ENCODE measurements at places on chromosomes 12 and 14.

DNA sequence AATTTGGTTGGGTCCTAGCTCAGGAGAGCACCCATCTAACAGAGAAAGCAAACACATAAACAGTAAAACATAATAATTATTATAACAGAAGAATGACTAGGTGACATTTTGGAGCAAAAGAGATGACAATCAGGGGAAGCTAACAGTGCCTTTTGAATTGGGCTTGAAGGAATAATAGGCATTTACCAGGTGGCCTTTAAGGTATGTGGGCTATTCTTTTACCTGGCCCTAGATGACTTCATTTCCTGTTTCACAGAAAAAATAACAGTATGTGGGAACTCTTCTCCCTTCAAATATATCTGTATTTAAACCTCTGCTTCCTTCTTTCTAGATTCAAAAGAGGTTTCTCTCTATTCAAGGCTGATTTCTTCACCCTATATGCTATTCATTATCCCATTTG lies 3.8 kb downstream of the IRAK4 start:
- peak; percentile 72 for DNase-seq

- DNase-seq = no peak
Measured at GRCh38 chr14:54774824-54775223, 127.8 kb downstream of the GCH1 start.

DNA sequence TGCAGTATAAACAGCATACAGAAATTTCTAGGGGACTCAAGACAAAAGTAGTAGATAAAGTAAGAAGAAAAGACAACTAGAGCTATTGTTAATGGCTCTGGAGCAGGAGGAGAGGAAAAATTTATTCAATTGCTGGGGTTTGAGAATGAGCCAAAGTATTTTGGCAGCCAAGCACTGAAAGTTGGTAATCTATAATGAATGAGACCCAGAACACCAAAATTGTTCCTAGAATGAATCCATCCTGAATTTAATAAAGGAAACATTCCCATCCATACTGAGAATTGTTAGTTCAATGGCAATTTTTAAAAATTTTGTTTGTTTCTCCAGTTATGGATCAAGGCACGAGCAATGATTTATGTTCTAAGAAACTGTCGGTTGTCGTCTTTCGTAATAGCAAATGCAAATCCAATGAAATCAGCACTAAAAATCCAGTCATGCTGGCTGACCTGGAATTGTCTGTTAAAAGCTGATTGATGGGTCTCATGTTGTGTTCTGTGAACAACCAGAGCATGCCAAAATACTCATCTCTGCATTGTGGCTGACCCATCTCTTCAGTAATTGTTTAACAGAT lies 170.9 kb upstream of the LMNTD1 start:
- DNase-seq = no peak

DNA sequence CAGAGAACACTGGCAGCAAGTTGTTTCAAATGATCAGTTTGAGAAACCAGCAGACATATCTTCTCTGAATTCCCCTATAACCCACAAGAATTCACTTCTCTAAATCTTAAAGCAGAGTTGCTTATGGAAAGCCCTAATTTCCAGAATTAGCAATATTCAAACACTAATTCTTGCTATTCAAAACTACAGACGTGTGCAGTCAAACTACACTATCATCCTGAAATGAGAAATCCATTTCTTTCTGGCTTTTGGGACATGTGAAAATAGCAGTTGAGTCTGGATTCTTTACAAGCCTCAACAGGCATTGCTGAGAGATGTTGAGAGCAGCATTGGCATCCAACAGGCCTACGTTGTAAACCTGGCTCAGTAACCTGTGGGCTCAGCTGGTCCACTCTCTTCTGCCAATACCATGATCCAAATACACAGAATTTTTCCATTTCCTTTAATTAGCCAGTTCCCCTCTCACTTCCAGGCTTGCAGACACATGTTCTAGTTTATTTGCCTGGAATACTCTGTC lies 74.6 kb upstream of the TMTC1 start:
- no peak for DNase-seq

DNA sequence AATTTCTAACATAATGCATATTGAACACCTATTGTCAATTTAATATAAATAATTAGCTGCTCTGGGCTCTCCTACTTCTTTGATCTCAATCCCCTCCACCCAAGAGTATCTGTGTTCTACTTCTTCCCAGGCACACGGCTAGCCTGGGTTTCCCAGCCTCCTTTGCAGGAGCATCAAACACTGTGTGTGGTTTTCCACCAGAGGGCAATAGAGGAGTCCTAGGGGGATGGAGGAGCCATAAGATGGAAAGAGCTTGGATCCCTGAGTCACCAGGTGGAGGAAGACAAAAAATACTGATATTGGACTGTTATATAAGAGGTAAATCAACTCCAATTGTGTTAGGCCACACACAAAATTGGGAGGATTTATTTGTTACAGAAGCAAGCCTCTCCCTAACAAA lies 333.7 kb downstream of the GLT1D1 start:
- peak; percentile 74 for DNase-seq

GRCh38 chr14:71472356-71473340 lies 459.6 kb upstream of the RGS6 start:
- DNase-seq = no peak

- DNase-seq = no peak
Measured at GRCh38 chr12:27551172-27551840, 27.3 kb downstream of the PPFIBP1 start.

DNA sequence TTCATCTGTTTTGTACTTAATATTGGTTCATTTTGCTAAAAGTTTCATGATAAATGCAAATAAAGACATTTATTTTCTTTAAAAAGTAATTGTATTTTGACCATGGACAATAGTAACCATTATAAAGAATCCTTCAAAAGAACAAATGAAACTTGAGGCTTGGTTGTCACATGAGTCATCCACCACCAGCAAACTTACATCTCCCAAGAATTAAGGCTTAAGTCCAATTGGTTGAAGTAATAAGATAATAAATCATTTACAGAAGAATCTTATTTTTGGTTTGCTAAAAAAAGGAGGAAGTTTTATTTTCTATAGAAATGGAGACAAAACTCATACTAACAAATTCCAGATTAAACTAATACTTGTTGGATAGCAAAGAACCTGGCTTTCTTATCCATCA lies 84.8 kb upstream of the KITLG start:
- no peak for DNase-seq

DNA sequence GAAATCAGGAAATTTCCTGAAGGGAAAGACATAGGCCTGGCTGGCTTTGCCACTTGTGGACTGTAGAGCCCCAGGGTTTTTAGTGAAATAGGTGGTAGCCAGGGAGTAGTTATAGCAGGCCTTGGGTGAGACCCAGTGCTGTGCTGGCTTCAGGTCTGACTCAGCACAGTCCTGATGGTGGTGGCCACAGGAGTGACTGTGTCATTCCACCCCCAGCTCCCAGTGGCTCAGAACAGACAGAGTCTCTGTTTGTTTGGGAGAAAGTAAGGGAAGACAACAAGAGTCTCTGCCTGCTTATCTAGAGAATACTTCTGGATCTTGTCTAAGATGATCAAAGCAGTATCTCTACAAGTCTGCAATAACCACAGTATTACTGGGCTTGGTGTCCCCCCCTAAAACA lies 27.5 kb upstream of the OR6J1 start:
- DNase-seq = no peak

DNA sequence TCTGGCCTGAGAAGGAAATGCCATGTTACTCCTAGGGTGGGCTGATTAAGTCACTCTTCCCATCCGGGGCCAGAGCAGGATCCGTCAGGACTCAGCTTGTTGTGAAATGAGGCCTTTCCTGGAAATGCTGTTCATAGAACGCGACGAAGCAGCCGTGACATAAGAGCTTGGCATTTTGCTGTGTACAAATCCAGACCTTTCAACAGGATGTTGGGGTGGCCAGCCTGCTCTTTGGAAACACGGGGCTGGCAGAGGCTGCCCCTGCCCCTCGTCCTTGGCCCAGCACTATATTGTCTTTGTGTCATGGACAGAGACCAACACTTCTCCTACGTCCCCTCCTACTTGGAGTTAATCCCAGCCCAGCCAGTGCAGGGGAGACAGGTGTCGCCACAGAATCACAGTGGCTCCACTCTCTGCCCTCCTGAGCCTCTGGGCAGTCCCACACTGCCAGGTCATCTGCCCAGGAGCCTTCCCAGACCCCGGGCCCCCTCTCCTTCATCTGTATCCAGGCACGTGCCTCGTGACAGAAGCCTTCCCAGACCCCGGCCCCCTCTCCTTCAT lies 18.6 kb upstream of the EIF5 start:
- DNase-seq = no peak

DNA sequence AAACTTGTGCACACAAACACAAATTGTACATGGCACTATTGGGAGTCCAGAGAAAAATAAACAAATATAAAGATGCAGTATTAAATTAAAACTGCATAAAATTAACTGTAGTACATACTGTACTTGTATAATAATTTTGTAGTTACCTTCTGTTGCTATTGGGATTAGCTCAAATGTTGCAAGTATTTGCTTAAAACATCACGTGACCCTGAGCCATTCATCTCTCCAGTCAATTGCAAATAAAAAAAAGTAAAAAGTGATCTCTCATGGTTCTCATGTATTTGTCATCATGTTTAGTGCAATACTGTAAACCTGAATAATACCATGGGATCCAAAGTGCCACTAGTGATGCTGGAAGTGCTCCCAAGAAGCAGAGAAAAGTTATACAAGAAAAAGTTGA lies 88.1 kb upstream of the NAV3 start:
- no peak for DNase-seq

GRCh38 chr12:77888611-77889010 lies 57.9 kb downstream of the NAV3 start:
- no peak for DNase-seq

GRCh38 chr12:18794000-18794399 lies 56.1 kb downstream of the CAPZA3 start:
- no peak for DNase-seq

DNA sequence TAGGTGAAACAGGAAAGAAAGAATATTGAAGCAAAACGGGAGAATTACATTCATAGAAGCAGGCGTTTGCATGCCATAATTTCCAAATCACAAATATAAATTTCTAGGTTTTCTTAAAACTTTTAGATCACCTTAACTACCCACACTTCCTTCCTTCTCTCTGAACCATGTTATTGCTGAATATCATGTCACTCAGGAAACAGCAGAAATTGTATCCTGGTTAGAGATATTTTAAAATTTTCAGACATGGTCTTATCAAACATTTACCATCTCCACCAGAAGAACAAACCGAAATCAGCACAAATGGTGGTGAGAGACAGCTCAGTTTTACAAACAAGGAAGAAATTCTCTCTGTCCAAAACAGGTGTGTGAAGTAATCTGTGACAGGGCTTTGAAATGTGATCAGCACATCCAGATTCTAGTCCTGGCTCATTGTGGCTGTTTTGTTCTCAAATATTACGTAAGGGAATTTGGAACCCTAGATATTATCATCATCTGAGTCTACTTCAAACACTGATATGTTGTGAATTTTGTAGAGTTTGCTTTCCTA lies 16.3 kb downstream of the TESPA1 start:
- no peak for DNase-seq

GRCh38 chr14:33692762-33693161 lies 258.1 kb downstream of the EGLN3 start:
- no peak for DNase-seq

GRCh38 chr12:26227361-26227745 lies 32.0 kb downstream of the SSPN start:
- DNase-seq = no peak

DNA sequence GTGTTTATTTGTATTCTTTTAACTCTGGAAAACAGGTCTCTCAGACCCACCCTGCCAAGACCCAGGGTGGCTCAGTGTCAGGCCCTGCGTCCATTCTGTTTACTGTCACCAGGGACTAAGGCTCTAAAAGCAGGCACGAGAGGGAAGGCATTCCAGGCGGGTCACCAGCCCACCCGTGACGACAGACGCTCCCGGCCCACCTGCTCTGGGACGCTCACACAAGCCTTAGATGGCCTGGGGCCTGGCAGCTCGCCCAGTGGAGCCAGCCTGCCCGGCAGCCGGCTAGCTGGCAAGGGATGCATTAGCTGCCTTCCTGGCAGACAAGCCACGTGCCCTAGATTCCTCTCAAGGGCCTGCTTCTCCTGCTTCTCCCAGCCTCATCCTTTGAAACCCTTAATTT lies 9.2 kb upstream of the NUAK1 start:
- no peak for DNase-seq

DNA sequence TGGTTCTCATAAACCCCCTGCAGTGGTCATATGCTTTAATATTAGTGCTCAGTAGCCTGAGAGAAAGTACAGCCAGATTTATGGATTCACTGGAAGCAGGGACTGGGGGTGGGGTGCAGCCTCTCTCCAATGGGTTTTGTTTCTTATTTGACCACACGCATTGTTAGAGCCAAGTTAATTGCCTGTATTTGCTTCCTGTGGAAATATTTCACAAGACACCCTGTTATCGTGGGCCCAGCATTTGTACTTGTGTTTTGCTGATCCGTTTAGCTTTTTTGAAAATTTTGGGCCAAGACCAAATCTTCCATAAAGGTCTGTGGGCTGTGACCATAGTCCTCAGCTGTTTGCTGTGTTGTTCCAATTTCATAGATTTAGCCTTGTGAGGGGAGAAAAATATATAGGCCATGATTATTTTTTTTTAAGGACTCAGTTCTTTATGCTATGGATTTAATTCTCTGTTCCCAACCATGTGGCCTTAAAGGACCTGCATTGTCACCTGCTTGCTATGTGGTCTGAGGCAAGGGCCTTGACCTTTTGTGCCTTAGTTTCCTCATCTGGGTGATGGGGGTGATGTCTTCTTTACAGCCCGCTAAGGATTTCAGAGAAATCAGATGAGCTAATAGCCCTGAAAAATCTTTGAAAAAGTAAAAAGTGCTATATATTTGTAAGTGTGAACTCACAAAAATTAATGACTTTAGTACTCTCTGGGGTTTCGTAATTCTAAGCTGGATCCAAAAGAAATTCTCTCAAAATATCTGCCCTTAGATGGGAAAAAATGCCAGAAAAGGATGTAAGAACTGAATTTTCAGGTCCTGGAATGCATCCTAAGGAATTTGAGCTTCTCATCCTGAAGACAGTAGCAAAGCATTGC lies 370.2 kb downstream of the DPF3 start:
- no peak for DNase-seq

DNA sequence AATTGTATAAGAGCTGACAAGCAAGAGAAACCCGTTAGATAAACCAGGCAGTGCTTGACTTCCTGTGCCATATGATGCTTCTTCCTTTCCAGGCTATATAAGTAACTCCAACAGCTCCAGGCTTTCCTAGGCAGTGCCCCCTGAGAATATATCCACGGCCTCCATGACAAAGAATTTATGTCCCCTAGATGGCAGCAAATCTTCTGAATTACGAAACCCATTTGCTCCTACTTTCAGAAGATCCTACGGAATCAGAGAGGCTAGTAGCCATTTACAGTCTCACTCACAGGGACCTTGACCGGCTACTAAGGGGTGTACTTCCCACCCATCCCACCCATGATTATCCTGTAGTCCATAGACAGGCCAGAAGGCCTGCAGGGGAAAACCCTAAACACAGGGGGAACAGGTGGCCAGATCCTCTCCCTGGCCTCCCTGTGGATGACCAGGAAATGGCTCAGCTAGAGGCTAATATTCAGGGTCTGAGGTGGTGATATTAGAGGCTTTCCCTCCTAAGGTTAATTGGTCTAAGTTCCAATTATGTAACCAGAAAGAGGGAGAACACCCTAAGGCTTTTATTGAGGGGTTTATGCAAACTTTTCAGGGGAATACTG lies 77.2 kb upstream of the DCD start:
- peak; percentile 79 for DNase-seq

Measured in mesendoderm (in vitro differentiated cells).